ENCODE measurements at places on chromosomes 11 and 22.

- DNase-seq: peak; percentile 91
Measured at GRCh38 chr11:75022759-75023396, 34.1 kb downstream of the NEU3 start.

GRCh38 chr11:82714346-82715174, 19.1 kb downstream of the FAM181B start:
- DNase-seq: no peak

GRCh38 chr11:20854215-20854955, 185.0 kb downstream of the NELL1 start:
- no peak for DNase-seq

GRCh38 chr22:48436201-48436931, 1391.3 kb downstream of the BRD1 start:
- DNase-seq: no peak

- no peak for DNase-seq
Measured at GRCh38 chr22:43289976-43290721, 53.0 kb downstream of the SCUBE1 start.

GRCh38 chr11:112634551-112634950, 326.7 kb upstream of the NCAM1 start:
- peak; percentile 31 for DNase-seq
